OCI-M1 (cell line): ENCODE measurements at places on chromosomes 11 and 22.
A peak's percentile ranks its signal among the peaks of the same experiment; 100 is the strongest.

GRCh38 chr11:14075118-14076078 lies 112.9 kb downstream of the SPON1 start:
- no peak for DNase-seq

DNA sequence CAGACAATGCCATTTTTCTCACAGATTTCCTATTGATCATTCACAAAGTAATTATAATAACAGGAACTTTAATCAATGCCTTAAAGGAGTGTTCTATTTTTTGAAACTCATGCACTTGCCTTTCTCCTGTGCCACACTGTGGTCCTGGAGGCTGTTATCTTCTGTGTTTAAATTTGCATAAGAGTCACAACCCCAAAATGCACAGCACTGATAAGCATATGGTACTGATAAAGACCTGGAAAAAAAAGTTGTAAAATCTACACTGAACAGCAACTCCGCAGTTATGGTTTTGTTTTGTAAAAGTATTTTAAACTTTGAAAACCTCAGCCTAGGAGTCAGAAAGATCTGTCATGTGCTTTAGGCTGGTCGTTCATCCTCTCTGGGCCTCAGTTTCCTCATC lies 9.1 kb upstream of the CCDC34 start:
- DNase-seq: peak; percentile 90

GRCh38 chr11:117969160-117969991 lies 16.8 kb upstream of the IL10RA start:
- DNase-seq: no peak

GRCh38 chr22:39917776-39918495 lies 17.1 kb downstream of the GRAP2 start:
- DNase-seq: peak; percentile 79

DNA sequence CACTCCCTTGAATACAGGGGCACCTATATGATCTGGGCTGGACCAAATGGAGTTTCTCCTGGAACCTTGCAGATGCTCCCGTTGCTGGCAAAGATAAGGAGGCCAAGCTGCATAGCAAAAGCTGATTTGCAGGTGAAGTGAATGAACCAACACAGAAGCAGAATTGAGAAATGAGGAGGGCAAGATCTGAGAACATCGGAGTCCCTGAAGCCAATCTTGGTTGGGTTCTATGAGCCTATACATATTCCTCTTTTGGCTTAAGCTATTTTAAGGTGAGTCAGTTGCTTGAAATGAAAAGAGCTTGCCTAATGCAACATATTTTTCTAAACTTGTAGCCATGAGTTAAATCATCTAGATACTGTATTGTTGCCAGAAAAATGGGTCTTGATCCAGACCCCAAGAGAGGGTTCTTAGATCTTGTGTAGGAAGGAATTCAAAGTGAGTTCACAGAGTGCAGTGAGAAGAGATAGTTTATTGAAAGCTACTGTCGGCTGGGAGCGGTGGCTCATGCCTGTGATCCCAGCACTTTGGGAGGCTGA lies 23.5 kb downstream of the WEE1 start:
- DNase-seq: no peak

- no peak for DNase-seq
Measured at GRCh38 chr22:46522797-46523196, 14.6 kb downstream of the CELSR1 start.

GRCh38 chr11:57103899-57104605 lies 77.7 kb upstream of the LRRC55 start:
- no peak for DNase-seq

DNA sequence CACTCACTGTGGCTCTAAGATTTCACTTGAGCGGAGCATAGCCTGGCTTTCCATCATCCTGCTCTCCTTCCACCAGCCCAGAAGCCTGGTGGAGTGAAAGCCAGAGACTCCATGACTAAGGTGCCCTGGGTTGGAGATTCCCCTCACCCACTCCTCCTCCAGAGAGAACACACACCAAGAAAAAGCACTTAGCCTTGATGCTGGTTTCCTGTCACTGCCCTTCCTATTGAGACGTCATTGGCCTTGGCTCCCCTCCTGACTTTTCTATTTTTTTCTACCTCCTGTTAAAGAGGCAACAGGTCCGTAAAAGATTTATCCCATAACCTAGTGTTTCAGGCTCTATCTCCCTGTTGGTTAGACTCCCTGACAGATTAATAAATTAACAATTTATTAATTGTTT lies 38.5 kb upstream of the APLNR start:
- no peak for DNase-seq

DNA sequence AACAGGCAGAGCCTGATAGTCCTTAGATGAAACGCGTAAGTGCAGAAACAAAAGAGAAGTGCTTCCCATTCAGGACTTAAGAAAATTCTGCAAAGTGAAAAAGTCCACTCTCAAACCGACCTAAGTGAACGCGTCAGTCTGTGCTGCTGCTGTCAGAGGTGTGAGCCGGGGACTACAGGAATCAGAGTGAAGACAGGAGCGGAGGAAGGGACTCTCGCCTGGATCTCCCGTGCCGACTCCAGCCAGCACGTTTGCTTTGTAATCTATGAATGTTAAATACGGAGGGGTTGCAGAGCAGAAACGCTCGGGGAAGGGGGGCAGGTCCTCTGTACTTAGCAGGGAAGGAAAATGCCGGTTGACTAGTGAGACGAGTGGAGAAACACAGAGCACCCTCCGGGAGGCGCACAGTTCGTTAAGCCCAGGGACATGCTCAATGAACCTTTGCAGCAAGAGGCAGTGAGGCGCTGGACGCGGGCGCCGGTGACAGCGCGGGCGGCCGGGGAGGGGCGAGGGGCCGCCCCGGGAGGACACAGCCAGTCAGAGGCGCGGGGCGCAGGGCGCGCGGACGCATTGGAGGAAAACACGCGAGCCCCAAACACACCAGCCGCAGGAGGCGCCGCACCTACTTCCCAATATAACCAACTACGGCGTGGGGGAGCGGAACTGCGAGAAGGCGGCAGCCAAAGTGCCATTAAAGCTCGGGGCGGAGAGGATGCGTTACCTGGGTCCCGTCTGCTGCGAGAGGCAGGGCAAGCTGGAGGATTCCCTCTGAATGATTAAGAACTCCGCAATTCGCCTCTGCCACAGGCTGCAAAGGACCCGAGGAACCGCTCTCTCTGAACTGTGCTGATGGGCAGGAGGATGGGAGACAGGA lies at the start of gene CNTN5:
CNTN5 (plus strand) TSS at position 598 of the 874 bp plus-strand sequence.
- DNase-seq: peak; percentile 64

DNA sequence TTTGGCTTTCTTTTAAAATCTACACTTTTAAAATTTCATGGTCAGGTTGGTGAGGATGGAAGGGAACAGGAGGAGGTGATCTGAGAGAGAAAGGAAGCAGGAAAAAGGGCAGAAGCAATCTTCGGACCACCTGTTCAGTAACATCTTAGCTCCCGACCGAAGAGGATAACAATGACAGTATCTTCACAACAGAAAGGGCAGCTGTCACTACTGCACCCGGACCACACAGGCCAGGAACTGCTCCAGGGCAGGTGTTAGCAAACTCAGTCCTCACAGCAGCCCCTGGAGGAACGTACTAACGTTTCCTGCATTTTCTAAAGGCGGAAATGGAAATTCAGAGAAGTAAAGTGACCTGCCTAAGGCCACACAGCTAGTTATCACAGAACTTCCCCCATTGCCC lies 16.8 kb downstream of the PTPN5 start:
- no peak for DNase-seq
